Small intestine (tissue), 16 donors: ENCODE measurements at places on chromosomes 1 and 21. TPM values are rescaled to one million over a fixed set of nuclear protein-coding genes. Genes with fewer than 3 reads are reported as not detected.

- DNase-seq, result no peak
These were observed 44.4 kb downstream of the RWDD3 start for GRCh38 chr1:95278173-95279006.

DNA sequence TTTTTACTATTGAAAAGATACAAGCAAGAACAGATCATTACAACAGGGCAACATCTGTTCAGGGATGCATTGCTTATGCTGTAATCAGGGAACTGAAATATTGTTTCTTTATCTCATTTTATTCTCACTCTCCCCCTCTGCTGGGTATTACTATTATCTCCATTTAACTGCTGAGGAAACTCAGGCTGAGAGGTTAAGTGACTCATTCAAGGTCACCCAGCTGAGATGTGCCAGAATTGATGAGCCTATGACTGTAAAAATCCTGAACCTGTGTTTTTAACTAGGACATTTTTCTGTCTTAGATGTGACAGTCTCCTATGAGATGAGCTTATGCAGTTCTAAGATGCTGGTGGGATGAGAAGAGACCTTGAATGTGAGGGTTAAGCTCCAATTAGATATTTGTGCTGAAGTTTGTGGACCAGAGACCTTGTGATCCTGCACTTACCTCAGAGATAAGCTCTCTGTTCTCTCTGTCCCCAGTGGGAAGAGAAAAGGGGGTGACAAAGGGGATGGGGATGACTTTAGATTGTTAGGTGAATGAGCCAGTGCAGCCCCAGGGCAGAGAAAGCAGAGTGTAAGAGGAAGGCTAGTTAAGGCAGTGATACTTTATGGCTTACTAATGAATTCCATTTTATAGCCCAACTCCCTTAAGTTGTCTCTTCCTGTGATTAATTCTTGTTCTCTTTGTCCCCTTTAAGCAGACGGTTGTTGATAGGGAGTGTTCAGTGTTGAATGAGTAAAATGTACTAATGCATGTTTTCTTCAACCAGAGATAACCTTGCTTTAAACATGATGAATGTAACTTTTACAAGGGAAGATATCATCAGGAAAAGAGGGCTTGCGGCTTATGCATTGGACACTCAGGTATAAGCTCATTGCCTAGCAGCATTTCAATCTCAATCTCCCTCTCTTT lies 111.4 kb downstream of the HLX start:
- no peak for DNase-seq

- DNase-seq, result no peak
These were observed 205.0 kb downstream of the TNR start for GRCh38 chr1:175538442-175538841.

DNA sequence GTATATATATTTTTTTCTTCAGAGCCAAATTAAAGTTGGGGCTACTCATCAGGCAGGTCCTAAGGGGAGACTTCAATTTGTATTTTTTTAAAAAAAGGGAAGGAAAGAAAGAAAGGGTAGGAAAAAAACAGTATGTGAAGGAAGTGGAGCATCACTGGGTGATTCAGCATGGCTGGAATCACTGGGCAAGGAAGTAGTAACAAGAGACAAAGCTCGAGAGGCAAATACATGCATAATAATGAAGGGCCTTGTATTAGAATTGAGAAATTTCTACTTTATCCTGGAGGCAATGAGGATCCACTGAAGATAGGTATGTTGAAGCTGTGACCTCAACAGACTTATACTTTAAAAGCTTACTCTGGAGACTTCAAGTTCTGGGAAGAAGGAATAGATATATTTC lies 184.4 kb downstream of the COQ8A start:
- no peak for DNase-seq

DNA sequence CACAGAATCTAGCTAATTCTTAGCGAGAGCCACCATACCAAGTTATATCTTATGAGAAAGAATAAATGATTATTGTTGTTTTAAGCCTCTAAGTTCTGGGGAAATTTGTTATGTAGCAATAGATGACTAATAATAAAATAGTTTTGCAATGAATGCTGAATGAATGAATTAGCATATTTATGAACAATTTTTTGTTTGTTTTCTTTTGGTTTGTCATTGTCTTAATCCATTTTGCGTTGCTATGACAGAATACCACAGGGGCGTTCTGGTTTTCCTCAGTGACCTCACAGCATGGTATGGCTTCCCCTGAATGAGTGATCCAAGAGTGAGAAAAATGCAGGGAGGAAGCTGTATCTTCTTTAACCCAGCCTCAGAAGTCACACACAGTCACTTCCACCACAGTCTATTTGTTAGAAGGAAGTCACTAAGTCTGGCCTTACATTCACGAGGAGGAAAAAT lies 53.8 kb upstream of the HPDL start:
- no peak for DNase-seq

DNA sequence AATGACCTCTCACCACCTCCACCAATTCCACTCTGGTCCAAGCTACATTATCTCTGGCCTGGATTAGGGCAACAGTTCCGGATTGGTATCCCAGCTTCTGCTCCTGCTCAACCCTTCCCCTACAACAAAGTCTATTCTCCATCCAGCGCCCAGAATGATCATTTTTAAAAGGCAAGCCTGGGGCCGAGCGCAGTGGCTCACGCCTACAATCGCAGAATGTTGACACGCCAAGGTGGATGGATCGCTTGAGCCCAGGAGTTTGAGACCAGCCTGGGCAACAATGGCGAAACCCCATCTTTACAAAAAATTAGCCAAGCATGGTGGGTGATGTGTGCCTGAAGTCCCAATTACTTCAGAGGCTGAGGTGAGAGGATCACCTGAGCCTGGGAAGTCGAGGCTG lies 2.2 kb downstream of the LYST start:
- no peak for DNase-seq

DNA sequence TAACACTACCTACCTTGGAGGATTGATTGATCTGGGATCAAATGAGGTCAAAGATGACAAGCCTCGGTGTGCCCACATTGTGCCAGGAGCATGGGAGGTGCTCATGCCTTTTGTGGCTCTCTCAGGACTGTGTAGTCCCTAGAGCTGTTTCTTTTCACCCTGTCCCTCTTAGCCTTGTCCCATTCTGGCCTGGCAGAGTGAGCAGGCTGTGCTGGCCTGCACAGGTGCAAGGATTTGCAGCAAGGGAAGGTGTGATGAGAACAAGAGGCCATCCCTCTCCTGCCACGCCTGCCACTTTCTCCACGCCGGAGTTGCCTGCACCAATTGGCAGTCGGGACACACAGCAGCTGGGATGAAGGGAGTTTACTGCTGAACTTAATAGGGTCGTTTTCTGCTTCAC lies 410.6 kb upstream of the VAMP3 start:
- DNase-seq, result no peak

C1orf210 gene
- 67.8 TPM for polyA plus RNA-seq

CYP4Z1 gene
- 0.06 TPM for polyA plus RNA-seq
